Stimulated activated CD4-positive, alpha-beta T cell treated with anti-CD3 and anti-CD28 coated beads, Interleukin-12 subunit alpha, Interleukin-12 subunit beta, amount 100 ng/mL, for 4 hours (primary cell): ENCODE measurements at places on chromosomes 16 and 17.

GRCh38 chr16:78098595-78099270 lies 721 bp upstream of the WWOX start:
- no peak for DNase-seq

DNA sequence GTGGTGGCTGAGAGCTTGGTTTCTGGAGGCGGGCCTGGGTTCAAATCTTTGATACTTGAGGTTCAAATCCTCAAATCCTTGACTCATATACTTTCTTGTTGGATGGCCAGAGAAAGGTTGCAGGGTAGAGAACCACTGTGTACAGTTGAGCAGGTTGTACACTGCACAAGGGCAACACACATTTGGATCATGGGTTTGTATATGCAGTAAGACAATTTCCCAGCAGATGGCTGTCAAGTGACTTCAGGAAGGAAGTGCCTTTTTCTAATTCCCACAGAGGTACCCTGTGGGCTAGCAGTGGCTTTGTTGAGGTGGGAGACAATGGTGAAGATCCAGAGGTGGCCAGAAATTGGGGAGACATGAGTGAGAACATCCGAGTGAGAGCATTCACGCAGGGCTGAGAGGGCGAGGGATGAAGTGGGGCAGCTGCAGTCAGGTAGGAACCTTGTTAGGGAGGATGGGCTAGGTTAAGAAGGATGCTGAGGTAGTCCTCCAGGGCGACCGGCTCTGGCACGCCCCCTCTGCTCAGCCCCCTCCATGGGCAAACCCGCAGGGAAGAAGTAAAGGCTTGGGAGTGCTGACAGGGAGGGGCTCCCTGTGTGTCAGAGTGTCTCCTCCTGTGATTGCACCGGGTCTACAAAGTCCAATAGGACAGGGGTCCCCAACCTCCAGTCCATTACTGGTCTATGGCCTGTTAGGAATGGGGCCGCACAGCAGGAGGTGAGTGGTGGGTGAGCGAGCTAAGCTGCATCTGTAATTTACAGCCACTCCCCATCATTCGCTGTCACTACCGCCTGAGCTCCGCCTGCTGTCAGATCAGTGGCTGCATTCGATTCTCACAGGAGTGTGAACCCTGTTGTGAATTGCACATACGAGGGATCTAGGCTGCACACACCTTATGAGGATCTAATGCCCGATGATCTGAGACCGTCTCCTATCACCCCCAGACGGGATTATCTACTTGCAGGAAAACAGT lies 2.7 kb downstream of the C16orf89 start:
- DNase-seq = no peak

GRCh38 chr17:67043283-67043682 lies 1.1 kb upstream of the CACNG1 start:
- no peak for DNase-seq

GRCh38 chr16:85086347-85087291 lies 25.7 kb downstream of the CIBAR2 start:
- peak; percentile 72 for DNase-seq

GRCh38 chr17:60699090-60699489 lies 21.4 kb downstream of the BCAS3 start:
- DNase-seq = no peak

DNA sequence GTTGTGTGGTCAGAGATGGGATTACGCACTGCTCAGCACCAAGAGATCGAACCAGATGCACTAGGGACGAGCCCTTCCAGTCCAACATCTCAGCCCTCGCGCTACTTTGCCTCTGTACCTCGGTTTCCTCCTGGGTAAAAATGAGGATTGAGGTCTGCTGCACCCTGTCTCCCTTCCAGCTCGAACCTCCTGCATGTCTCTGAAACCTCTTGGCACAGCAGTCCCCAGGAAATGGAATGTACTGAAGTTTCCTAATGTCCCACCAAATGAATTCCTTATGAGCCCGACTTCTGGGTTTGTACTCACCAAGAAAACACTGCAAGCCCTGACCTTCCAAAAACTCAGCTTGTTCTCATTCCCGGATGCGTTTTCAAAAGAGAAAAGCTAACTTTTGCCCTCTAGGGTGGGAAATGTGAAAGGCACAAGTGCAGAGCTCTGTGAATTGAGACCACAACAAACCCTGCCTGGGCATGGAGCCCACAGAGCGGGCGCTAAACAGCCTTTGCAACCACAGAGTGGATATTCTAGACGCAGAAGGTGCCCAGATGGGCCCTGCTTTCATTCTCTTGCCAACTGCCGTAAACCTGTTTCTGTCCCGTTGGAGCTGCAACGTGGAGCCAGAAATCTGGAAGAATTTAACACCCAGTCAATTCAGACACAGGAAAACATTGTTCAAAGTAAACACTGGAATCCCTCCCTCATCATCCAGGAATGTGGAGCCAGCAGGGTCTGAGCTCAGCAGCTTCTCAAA lies 10.3 kb downstream of the CDRT4 start:
- DNase-seq = no peak

DNA sequence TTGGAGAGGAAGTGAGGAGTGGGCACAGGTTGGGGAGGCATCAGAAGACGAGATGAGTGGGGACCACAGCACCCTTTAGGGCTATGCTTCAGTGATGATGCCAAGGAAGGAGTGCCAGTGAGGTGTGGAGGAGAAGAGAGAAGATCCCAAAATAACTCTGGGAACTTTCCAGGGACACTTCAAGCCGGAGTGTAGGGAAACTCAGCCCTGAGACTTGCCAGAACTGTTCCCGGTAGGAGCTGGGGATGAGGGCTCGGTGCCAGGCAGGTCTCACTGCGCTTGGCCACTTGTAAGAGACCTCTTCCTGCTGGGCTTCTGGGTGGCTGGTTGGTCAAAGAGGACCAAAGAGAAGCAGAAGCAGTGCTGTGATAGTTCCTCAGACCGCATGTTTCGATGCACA lies 63.6 kb downstream of the SHISA6 start:
- no peak for DNase-seq

GRCh38 chr17:28937044-28937729 lies 14.1 kb downstream of the PHF12 start:
- DNase-seq = no peak

DNA sequence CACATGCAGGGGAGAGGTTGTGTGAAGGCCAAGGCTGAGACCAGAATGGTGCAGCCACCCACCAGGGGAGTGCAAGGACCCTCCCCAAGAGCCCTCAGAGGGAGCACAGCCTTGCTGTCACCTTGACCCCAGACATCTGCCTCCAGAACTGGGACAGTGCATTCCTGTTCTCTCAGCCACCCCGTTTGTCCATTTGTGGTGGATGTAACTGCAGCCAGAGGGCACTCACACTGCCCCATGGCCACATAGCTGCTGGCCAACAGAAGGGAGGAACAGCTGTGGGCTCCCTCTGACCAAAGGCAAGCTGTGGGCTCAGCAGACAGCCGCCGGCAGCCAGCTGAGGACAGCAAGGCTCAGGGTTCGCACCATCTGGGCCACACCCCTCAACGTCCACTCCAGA lies 49.8 kb upstream of the KLHDC4 start:
- DNase-seq = no peak

DNA sequence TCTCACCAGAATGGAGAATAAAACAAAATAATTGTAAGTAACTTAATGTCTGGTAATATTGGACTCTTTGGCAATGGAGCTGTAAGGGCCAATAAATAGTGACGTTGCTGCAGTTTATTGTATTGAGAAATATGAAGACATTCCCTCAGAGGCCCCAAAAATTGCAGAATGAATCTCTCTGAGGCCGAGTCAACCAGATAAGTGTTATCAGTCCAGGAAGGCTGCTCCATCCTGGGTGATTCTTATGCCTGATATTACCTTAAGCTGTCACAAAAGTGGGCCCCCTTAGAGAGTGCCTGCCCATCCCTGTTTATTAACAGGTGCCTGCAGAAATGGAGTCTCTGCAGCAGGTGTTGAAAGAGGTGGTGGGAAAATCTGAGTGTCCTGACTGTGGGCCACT lies 219.2 kb downstream of the HS3ST4 start:
- DNase-seq = no peak

DNA sequence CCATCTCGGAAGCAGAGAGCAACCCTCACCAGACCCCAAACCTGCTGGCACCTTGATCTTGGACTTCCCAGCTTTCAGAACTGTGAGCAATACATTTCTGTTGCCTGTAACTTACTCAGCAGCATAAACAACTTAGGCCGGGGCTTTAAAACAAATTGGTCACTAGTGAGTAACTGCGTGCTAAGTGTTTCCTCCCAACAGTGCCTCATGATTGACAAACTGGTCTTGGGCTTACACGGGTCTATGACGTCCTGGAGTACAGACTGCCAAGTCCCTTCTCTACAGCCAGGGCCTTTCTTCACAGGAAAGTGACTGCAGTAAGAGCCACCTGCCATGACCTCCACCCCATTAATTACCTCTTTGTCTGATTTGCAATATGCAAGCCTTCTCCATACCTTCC lies 136.7 kb downstream of the XYLT1 start:
- no peak for DNase-seq

DNA sequence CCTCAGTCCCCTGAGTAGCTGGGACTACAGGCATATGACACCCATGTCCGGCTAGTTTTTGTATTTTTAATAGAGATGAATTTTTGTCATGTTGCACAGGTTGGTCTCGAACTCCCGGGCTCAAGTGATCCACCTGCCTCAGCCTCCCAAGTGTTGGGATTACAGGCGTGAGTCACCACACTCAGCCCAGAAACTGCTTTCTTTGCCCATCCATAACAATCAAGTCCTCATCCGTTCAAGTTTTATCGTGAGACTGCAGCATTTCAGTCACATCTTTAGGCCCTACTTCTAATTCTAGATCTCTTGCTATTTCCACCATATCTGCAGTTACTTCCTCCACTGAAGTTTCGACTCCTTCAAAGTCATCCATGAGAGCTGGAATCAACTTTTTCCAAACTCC lies 6.4 kb downstream of the NPRL3 start:
- DNase-seq = no peak

DNA sequence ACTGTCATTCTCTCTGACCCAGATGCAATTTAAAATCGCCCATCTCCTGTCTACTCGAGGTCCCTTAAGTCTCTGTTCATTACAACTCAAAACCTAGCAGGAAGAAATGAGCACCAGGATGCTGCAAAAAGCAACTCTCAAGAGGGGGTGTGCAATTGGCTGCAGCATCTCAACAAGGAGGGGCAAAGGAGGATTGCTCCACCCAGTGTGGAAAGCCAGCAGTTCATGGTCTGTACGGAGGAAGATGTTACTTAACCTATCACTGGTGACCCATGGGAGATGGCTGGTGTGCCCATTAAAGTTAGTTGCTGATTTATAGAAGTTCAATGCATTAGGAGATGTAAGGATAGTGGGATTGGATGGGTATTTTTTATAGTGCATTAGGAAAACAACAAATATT lies 147.4 kb downstream of the CDK5R1 start:
- no peak for DNase-seq

GRCh38 chr17:80082403-80083135 lies 18.8 kb upstream of the GAA start:
- DNase-seq = peak; percentile 54

- DNase-seq = no peak
Observed at GRCh38 chr17:72077326-72077960, 43.4 kb upstream of the SOX9 start.

GRCh38 chr17:29143894-29144293 lies 36.3 kb downstream of the MYO18A start:
- DNase-seq = no peak

GRCh38 chr16:81369888-81370504 lies 55.2 kb downstream of the GAN start:
- DNase-seq = no peak

DNA sequence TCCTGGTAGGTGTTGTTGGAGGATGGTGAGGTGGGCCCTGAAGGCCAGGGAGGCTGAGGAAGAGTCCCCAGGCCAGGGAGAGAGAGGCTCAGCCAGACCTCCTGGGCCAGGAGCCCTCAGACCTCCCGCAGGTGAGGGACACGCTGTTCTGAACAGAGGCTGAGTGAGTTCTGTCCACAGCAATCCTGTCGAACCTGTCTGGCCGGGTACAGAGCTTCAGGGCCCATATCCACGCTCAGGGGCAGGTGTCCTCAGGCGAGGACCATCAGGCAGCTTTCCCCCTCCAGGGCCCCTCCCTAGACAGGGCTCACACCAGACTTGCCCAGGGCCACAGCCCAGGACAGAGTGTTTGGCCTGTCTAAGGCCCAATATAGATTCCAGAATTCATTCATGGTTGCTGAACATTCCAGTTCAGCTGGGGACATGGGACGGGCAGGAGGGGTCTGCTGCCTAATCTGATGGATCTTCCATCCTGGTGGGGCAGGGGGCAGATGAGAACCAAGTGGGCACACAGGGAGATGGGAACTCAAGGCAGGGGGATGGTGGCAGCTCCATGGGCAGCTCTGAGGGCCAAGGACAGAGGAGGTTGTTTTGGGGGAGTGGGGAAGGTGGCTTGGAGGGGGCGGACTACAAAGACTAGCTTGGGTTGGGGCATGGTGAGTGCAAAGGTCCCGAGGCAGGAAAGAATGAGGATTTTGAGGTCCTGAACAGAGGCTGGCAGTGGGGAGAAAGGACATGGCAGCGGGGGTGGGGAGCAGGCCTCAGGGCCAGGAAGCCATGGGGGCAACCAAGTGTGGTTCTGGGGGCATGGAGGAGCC lies 23.4 kb upstream of the MPRIP start:
- no peak for DNase-seq

DNA sequence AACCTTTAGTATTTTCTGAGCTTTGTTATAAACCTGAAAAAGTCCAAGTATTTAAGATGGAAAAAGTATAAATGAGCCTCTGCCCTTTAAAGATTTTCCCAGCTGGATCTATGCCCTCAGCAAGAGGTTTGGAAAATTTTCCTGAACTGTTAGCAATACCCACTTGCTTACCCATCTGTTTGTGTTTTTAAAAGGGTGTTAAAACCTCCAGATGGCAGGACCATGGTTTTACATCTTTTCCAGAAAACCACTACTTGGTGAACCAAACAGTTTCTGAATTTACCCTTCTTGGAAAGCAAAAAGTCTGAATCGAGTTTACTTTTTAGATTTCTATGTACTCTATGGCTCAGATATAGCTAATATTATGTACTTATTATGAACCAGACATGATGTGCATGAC lies 719 bp downstream of the PMFBP1 start:
- DNase-seq = no peak

- no peak for DNase-seq
Observed at GRCh38 chr17:55334881-55335540, 70.3 kb downstream of the HLF start.

- no peak for DNase-seq
Observed at GRCh38 chr16:80883159-80883642, 78.8 kb upstream of the CDYL2 start.

DNA sequence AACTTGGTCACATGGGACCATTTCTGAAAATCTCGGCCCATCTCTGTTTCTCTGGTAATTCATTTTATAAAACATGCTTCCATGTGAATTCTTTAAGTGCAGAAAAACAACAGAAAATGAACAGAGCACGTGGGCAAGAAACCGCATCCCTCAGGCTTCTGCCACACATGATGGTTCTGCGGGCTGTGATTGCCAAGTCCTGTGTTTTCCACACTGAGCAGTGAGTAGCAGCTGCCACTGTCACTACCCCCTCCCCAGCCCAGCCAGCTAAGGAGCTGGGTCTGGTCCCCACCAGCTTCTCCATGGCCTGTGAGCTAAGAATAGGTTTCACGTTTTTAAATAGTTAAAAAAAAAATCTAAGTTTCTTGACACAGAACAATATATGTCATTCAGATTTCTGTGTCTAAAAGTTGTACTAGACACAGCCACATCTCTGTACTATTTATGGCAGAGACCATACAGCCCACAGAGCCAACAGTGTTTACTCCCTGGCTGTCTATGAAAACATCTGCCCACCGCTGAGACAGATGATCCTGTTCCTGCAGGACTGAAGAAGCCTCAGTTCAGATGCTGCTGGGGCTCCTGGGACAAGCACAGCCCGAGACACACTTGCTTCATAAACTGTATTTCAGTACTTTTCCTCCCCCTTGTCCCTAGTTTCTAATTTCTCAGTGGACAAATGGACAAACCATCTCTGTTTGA lies 41.5 kb downstream of the USP22 start:
- DNase-seq = no peak
